ENCODE measurements at places on chromosomes 4 and X.

GRCh38 chr4:76803522-76803921 is 94.4 kb downstream of the SOWAHB start:
- no peak for DNase-seq

GRCh38 chr4:74118600-74119338 is 19.8 kb upstream of the CXCL2 start:
- DNase-seq: no peak

- DNase-seq: peak; percentile 39
These were observed 201.5 kb upstream of the FAM241A start for GRCh38 chr4:111943796-111944203.

DNA sequence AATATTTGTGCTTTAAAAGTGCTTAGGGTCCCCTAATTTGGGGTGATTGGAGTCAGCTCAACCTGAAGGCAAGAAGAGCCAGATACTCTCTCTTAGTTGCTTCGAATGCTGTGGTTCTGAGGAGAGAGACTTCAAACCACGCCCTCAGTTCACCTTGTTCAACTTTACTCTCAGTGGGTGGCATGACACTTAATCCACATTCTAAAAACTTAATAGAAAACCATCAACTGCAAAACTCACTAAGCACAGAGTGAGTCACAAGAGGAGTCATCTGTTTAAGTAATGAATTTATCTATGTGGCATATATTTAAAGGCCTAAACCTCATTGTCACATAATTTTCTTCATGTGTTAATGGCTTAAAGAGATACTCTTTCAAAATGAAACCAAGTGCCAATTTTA is 99.5 kb upstream of the SLC4A4 start:
- DNase-seq: no peak

- no peak for DNase-seq
These were observed 165.6 kb upstream of the S100G start for GRCh38 chrX:16484338-16484737.

DNA sequence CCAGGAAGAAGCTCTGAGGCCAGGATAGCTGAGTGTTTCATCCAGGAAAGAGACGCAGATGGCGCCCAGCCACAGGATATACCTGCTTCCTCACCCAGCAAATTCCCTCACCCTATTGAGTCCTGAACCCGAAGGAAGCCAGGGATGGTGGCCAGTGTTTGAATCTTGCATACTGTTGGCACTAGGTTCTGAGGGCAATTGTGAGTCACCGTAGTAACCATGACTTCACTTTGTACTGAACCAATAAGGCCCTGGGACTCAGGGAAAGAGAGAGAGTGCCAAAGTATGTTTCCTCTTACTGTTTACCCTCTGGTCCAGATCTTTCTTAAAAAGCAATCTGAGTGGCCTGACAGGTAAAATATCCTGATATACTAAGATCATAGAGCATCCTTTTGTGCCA is 25.6 kb upstream of the SMIM10L2A start:
- no peak for DNase-seq

DNA sequence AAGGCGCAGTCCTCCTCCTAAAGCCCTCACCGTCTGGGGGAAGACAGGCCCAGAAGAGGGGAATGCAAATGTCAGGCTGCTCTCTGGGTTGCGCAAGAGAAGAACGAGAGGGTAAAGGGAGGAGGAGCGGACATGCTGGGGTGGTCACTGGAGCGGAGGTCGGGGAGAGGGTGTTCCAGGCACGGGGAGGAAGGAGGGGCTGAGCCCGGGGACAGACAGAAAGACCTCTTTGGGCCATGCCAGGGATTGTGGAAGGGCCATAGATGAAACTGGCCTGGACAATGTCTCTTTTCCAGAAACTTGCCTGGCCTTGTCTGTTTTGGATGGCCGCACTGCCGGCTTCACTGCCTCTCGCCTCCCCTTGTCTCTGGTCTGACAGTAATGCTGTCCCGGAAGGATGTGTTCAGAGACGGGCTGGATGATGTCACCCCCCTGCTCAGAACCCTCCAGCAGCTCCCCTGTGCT is 121.0 kb downstream of the SORCS2 start:
- no peak for DNase-seq

GRCh38 chr4:25441519-25442117 is 64.6 kb downstream of the ANAPC4 start:
- DNase-seq: peak; percentile 42

GRCh38 chrX:9131066-9131465 is 97.1 kb upstream of the FAM9B start:
- no peak for DNase-seq

GRCh38 chrX:28590396-28590795 is 3.1 kb downstream of the IL1RAPL1 start:
- DNase-seq: no peak

- no peak for DNase-seq
These were observed 56.5 kb downstream of the BMPR1B start for GRCh38 chr4:94814237-94814636.

- no peak for DNase-seq
These were observed 430.1 kb downstream of the ANKRD50 start for GRCh38 chr4:124282301-124282898.

GRCh38 chr4:78622253-78622979 is 70.8 kb downstream of the ANXA3 start:
- no peak for DNase-seq

- DNase-seq: no peak
These were observed 99.5 kb downstream of the ZNF827 start for GRCh38 chr4:145839151-145839550.

GRCh38 chr4:178941975-178942374 is 1499.7 kb upstream of the AGA start:
- no peak for DNase-seq

- peak; percentile 12 for DNase-seq
These were observed 738.7 kb upstream of the NDST4 start for GRCh38 chr4:115851918-115852766.

DNA sequence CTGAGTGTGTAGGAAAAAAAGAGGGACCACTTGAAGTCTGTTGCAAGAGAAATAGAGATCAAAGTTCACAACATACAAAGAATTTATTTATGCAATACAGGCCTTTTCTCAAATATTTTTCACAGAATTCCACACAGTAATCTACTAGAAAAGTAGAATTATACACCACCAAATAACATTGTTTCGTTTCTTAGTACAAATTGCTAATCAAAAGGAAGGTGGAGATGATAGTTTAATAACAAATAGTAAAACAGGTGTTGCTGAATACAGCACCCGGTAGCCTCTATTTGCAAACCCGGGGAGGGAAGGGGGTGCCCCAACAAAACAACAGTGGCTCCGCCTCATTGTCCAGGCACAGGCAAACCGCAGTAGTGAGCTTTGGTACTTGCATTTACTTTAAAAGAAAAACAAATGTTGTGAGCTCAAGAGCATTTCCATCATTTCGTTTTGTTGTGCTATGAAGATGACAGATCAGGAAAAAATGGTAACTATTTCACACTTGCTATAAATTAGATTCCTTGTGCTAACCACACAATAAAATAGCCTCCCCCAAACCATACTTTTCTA is 186.4 kb downstream of the DCLK2 start:
- no peak for DNase-seq

GRCh38 chrX:86023811-86024210 is 23.5 kb downstream of the CHM start:
- DNase-seq: no peak

DNA sequence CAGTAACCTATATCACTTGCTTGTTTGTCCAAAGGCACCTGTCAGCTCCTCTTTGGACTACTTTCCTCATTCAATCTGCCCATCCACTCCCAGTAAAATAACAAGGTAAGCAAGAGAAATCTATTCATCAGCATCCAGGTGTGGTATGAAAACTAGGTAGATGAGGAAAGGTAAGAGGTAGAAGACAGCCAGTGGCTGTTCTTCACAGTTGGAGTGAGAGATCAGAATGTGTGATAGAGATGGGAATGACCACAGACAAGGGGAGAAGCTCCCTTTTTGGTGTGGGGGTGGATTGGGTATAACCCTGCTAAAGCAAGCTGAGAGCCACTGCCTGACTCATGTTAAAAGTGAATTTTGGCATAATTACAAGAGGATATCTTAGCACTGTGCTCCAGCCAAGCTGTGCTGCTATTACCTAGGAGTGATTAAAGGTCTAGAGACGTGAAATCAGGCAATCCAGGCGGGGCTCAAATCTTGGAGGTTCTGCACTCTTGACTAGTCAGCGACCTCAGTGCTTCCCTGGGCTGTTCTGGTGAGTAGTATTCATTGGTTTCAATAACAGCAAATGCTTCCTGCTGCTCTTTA is 28.1 kb upstream of the RASL11B start:
- no peak for DNase-seq

- no peak for DNase-seq
These were observed 5.1 kb upstream of the ASMT start for GRCh38 chrX:1609762-1610161.

- peak; percentile 47 for DNase-seq
These were observed 41.9 kb upstream of the NSG1 start for GRCh38 chr4:4344915-4345527.

DNA sequence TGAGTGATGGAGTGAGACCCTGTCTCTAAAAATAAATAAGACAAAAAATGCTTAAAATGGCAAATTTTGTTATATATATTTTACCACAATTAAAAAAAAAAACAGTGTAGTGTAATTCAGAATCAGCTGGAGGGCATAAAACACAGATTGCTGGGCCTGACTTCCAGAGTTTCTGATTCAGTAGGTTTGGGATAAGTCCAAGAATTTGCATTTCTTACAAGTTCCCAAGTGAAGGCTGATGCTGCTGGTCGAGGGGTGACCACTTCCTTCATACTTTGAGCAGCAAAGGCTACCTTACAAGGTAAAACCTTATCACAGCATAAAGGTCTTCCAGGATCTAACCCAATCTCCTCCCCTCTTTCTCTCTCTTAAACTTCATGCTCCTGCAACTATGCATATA is 40.7 kb downstream of the KLHL8 start:
- no peak for DNase-seq

GRCh38 chr4:42654631-42655268 is 2.2 kb downstream of the ATP8A1 start:
- peak; percentile 23 for DNase-seq

DNA sequence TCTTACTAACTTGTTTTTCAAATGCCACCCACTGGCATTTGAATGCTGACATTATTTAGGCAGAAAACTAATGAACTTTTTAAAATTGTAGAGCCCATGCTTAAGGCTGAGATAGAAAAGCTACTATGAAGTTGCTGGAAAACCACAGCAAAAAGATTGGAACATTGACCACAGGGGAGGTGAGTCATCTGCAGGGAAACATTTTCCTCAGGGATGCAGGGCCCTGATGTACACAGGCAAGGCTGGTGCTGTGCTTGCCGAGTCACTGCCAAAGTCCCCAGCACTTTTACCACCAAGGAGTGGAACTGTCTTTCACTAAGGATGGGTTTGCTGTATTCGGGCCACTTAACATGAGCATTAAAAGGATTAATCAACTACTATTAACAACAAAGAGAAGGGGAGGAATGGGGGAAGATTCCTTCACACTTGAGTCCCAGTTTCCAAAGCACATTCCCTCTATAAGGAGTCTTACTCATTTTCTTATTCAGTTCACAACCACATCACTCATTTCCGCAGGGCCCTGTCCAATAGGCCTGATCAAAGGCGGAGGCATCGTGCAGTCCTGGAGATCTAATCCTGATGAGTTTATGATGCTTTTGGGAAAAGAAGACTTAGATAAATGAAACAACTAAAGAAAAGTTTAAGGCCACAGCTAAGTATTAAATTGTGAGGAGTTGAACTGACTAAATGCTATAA is 202.9 kb upstream of the NPY2R start:
- no peak for DNase-seq

DNA sequence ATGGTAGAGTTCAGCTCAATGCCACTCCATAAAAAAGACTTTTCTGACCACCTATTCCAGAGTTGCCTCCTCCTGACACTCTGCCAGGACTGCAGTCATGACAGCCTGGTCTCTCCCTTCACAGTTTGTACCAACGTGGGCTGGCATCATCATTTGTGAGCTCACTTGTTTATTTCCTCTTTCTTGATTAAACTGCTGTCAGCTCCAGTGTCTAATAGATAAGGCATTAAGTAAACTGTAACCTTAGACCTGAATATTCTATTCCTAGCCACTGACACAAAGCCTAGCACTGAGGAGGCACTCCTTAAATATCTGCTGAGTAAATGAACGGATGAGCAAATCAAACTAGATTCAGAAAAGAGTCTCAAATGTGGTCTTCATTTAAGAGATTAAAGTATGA is 48.7 kb downstream of the DDX60 start:
- DNase-seq: no peak

GRCh38 chr4:184479516-184479950 is 5.2 kb upstream of the IRF2 start:
- no peak for DNase-seq

DNA sequence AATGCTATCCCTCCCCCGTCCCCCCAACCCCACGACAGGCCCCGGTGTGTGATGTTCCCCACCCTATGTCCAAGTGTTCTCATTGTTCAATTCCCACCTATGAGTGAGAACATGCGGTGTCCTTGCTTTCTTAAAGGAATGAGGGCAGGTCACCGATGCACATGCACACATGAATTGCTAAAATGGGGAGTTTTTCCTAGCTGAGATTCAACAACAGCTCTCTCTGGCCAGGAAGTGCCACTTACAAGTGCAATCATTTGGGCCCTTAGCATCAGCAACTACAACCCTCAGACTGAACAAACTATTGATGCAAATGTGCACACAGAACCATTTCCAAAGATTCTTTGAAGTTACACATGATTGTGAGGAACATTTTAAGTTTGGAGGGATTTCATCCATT is 95.7 kb upstream of the IQCM start:
- no peak for DNase-seq

DNA sequence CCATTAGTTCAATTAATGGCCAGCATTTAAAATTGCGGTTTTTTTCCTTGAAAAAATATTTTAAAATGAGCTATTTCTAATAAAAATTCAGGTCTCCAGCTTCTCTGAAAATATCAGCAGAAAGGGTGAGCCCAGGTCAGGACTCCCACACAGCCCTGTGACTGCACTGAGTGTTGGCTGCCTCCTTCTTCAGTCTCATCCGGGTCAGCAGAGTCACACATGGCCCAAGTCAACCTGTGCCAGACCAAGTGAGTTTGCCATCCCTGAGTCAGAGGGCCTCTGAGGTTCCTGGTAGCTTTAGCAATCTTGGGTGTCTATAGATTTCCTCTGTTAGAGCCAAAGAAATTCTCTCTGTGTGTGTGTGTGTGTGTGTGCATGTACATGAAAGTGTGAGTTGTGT is 22.1 kb upstream of the MSX1 start:
- DNase-seq: no peak

- DNase-seq: peak; percentile 80
These were observed 48.8 kb downstream of the PPP2R2C start for GRCh38 chr4:6423575-6423974.

DNA sequence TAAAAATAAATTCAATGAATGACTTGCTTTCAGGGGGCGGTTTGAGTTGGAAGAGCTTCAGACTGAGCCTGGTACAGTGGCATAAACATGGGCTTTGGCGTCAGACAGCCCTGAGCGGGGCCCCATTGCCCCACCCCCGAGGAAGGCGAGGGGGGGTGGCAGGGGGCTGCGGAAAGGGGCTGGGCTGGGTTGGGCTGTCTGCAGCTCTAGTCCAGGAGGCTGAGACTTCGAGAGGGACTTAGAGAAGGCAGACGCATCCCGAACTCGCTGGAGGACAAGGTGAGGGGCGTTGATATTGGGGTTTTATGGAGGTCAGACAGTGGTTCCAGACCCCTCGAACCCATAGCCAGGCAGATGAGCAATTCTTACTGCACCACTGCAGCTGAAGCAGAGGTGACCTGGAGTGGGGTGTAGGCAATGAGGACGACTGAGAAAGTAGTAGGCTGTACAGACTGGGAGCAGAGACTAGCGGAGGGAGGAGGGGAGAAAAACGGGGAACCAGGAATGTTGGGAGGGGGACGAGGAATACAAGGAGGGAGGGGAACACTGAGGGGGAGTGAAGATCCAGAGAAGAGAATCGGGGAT is at the start of gene MAGED2:
Gene MAGED2, plus strand, starts transcription at position 222 of the 585 bp plus-strand sequence. CDS start 1,587 bp downstream, outside the sequence.
- DNase-seq: no peak

- no peak for DNase-seq
These were observed 347.4 kb upstream of the FGF13 start for GRCh38 chrX:139058831-139059495.
